Renal cortical epithelial cell (primary cell): ENCODE measurements at places on chromosomes 2 and 18. TPM values are rescaled to one million over a fixed set of nuclear protein-coding genes. Genes with fewer than 3 reads are reported as not detected.

- no peak for DNase-seq
Observed at GRCh38 chr2:25320077-25320476, 21.6 kb downstream of the DNMT3A start.

GRCh38 chr2:46993501-46993900 lies 77.9 kb upstream of the MCFD2 start:
- no peak for DNase-seq

- peak; percentile 13 for DNase-seq
Observed at GRCh38 chr2:18900691-18901141, 311.3 kb upstream of the NT5C1B start.

DNA sequence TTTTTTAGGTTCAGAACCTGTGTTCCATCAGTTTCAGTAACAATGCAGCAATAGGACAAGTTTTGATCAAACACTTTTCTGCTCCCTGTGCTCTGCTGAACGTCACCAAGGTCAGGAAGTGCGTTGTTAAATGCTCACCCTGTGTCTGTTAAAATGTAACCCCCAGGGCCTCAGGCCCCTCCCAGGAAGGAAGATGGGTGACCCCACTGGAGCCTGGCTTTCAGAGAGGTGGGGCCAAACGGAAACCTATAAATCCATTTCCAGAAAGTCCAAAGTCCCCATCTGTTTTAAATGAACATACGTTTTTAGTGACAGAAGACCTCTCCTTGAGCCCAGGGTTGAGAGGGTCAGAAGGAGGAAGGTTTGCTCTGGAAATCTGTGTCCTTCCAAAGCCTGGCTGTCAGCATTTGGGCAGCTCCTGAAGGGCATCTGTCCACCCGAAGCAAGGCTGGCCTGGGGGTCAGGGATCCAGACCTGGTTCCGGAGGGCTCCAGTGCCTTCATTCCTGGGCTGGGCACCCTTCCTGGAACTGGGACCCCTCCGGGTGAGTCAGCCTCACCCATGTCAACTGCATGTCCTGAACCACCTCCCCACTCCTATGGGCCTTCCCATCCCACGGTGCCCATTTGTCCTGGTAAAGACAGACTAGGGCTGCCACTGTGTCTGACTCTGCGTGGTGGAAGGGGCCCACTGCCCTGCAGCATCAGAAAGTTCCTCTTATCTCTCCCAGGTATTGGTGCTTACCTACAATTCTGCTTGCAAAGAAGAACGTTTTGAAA lies 117.4 kb upstream of the COPS8 start:
- peak; percentile 15 for DNase-seq

DNA sequence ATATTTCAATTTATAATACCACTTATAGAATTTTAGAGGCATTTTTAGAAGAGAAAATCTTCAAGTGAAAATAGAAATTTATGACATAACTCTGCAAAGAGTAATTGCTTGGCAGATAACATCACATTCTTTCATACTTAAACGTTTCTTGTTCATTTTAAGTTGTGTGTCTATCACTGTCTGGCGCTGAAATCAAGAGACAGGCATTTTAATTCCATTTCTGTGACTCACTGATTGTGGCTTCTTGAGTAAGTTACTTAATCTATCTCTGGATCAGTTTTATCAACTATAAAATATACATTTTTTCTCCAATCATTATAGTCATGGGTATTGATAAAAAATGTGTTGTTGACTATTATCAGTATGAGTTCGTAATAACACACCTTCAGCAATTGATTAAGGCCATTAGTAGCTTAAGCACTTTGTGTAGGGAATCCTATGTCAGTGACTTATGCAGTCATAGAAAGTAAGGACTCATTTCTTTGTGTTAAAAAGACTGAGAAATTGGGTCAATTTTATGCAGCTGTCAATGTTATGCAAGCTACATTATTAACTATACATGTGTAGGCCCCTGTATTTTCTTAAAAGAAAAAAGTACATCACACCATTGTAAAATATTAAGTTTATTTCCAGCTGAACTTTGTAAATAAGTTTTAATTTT lies 497.3 kb downstream of the CCDC85A start:
- peak; percentile 1 for DNase-seq

DNA sequence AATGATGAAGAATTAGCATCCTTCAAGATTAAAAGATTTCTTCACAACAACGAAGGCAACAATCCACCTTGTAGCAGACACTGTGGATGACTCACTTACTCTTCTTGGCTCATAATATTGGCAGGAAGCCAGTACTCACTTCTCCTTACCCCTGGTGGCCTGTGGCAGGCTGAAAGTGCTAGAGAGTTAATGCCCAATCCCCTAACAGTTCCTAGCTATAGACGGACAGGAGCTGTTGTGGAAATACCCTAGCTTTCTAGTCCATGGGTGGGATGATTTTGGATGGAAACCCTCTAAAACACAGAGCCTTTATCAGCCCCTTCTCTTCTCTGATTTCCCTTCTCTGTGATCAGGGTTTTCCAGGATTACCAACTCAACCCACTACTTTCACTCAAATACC lies 128.6 kb upstream of the NYAP2 start:
- peak; percentile 84 for DNase-seq

GRCh38 chr2:196963961-196964360 lies 37.5 kb upstream of the PGAP1 start:
- peak; percentile 10 for DNase-seq

GRCh38 chr2:37871456-37872191 lies 53.5 kb upstream of the RMDN2 start:
- peak; percentile 99 for DNase-seq

GRCh38 chr2:216698293-216698692 lies 2.9 kb upstream of the IGFBP5 start:
- DNase-seq: no peak

DNA sequence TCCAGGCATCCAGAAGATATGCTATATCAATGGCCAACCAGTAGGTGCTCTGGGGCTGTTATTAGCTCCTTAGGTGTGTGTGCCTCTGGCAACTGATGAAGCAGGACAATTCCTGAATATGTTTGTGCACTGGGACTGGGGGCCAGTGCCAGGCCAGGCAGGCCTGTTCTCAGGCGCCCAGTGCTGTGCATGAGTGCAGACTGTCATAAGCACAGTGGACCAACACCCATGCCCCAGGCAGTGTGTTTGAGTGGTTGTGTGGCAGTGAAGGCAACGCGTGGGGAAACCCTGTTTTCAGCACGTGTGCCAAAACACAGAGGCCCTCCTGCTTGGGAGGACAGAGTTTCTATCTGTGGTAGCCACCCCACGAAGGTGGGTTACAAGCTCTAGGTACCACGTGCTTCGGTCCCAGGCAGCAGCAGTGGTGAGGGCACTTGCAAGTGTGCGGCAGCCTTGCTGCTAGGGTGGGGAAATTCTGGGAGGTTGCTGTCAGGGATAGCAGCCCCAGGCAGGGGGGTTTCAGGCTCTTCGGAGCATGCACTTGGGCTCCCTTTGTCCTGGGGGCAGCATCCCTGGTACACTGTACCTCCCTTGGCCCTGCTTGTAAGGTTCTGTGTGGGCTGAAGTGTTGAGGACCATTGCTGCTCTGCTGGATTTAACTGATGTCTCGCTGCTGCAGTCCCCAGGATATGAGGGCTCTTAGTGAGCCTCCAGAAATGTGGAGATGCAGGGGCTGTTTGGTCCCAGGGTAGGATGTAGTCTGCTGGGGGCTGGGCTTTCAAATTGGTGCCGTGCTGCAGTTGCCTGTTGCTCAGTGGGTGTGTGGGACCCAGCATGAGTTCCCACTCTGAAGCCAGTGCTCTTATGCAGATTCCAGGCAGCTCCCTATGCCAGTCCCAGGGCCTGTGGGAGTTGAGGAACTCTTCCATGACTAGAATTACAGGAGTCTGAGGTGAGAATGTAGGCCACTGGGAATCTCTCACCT lies 280.9 kb downstream of the RPRM start:
- no peak for DNase-seq

DNA sequence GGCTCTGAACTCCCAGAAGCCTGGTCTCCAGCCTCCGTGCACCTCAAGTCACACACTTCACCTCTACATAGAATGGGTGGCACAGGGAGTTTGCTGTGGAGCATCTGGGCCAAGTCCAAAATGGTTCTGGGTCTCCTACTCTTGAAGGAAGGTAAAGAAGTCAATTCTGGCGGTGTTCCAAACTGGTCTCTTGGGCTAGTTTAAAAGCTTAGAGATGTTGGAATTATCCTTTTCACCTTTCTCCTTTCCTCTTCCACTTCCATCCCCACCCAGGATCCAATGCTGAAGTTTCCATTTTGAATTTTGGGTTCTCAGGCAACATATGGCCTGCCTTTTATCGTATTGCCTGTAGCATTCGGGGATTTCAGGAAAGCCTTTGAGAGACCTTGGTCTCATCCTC lies 325.2 kb downstream of the PDE11A start:
- no peak for DNase-seq

GRCh38 chr2:38791744-38792143 lies 13.7 kb downstream of the GEMIN6 start:
- no peak for DNase-seq

GRCh38 chr2:65228263-65228750 lies 676 bp downstream of the ACTR2 start:
- DNase-seq: peak; percentile 53

DNA sequence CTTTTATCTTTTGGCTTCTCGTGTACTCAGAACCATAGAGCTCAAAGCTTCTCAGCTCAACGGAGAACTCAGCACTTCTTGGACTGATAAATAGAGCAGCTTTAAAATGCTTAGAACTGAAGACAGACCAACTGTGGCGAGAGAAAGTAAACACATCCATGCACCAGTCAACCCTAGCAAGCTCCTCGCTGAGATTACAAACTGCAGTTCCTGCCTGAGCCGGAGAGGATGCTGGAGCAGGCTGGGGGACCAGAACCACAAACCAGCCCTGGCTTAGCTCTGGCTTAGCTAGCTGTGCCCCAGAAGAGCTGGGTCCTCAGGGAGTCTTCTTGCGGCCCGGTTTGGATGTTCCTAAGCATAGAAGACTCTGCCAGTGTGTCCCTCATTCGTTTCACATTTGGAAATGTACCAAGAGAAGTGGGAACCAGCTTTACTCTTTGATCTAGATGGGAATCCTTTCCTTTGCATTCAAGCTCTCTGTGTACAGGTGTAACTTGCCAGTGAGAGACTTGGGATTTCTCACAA lies 5.6 kb downstream of the PAX8 start:
- peak; percentile 77 for DNase-seq

GRCh38 chr2:128145651-128146050 lies 54.7 kb downstream of the UGGT1 start:
- DNase-seq: no peak

GRCh38 chr2:15348636-15349035 lies 212.5 kb downstream of the NBAS start:
- DNase-seq: no peak

GRCh38 chr18:57077786-57078552 lies 68.9 kb upstream of the BOD1L2 start:
- DNase-seq: no peak

DNA sequence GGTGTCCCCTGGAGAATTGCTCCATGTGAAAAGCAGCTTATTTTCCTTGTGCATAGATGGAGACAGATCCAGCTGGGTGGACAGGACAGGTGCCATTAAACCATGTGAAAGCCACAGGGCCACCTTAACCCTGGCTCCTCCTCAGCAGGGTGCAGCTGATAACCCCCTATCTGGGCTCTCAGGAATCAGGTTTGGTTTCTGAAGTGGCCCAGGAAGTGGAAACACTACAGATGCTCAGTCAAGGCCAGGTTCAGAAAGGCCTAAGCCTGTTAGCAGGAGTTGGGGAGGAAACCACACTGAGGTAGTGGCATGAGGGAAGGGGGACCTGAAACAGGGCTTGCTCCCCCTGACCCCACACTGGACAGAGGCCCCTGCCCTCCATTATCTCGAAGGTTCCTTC lies 217.0 kb downstream of the SPP2 start:
- DNase-seq: no peak

DNA sequence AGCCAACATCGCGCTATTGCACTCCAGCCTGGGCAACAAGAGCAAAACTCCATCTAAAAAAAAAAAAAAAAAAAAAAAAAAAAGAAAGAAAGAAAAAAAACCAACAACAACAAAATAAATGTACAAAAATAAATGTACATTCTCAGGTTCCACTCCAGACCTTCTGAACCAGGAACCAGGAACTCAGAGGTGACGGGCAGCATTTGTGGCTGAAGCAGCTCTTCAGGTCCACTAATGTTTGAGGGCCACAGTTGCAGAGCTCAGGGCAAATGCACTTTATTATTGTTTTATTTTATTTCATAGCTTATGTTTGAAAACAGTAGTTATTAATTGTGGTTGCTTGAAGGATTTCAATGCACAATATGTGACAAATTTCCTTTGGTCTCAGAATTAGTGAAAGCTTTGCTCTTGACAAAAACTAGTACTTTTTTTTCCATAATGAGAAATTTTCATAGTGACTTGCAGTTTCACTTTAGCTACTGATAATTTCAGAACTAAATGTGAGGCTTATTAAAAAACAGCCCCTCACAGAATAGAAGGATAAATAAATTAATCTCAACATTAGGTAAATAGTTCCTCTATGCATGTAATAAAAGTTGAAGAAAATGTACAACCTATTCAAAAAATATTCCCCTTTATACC lies 378.4 kb upstream of the SPHKAP start:
- DNase-seq: no peak

GRCh38 chr2:4831751-4832150 lies 860.4 kb upstream of the SOX11 start:
- DNase-seq: no peak

GRCh38 chr2:168203762-168204693 lies 43.4 kb downstream of the STK39 start:
- no peak for DNase-seq

- peak; percentile 89 for DNase-seq
Observed at GRCh38 chr18:76351961-76352581, 143.0 kb downstream of the ZNF516 start.

DNA sequence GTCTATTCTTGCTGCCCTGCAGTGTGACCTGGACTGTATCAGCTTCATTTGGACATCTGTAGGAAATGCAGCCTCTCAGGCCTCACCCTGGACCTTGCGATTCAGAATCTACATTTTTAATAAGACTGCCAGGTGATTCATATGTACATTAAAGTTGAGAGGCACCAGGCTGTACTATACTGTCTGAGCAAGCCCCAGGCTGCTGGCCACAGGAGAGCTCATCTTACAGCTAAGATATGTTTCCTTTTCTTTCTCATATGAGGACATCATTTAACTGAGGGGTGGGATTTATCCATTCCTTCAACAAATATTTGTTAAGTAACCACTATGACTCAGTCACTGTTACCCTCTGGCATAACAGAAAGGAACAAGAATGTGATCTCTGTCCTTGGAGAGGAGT lies 78.2 kb upstream of the GCFC2 start:
- DNase-seq: no peak

DNA sequence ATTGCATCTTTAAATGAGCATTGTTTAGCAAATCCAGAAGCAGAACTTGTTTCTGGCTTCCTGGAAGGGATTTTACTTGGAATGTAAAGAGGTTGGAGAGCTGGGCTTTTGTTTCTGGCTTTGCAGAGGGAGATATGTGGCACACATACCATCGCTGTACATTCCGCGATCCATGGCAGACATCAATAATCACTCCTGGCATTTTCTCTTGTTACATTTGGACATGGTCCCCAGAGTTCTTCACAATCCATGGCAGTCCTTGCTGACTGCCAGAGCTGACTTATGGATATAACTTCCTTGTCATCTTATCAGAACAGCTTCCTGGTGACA lies 445.6 kb upstream of the SPRED2 start:
- DNase-seq: no peak

The SERPINB12 gene
- total RNA-seq: not detected in 2 replicates

The SMAD4 gene
- total RNA-seq: 92.9 and 196 TPM in 2 replicates

The MOCOS gene
- total RNA-seq: 12.0 and 14.6 TPM in 2 replicates

The HOXD8 gene
- 13.4 and 41.9 TPM in 2 replicates for total RNA-seq

The CXCR1 gene
- not detected in 2 replicates for total RNA-seq

The ANKRD62 gene
- not detected in 2 replicates for total RNA-seq

The MOGAT1 gene
- total RNA-seq: not detected in 2 replicates

The DCDC2C gene
- total RNA-seq: not detected in 2 replicates

The PJVK gene
- 0.87 and 3.3 TPM in 2 replicates for total RNA-seq

The ADCY3 gene
- total RNA-seq: 9.2 and 16.5 TPM in 2 replicates

The UCN gene
- 0.70 TPM in 1 of 2 replicates, not detected in the other for total RNA-seq

The GCG gene
- not detected in 2 replicates for total RNA-seq

The OTOS gene
- total RNA-seq: not detected in 2 replicates
